ENCODE measurements at places on chromosomes 1 and 21.

DNA sequence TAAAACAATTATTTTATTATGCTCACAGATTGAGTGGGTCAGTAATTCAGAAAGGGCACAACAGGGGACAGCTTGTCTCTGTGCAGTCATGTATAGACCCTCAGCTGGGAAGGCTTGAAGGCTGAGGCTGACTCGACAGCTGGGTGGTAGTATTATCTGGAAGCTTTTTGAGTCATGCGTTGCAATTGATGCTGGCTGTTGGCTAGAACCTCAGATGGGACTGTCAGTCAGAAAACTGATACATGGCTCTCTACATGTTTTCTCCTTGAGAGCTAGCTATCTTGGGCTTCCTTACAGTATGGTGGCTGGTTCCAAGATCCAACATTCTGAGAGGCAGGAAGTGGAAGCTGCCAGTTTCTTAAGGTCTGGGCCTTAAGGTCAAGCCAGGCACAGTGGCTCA, 61.5 kb upstream of the SELENON start:
- DNase-seq, result no peak

GRCh38 chr1:66265796-66266195, 268.2 kb upstream of the SGIP1 start:
- no peak for DNase-seq

DNA sequence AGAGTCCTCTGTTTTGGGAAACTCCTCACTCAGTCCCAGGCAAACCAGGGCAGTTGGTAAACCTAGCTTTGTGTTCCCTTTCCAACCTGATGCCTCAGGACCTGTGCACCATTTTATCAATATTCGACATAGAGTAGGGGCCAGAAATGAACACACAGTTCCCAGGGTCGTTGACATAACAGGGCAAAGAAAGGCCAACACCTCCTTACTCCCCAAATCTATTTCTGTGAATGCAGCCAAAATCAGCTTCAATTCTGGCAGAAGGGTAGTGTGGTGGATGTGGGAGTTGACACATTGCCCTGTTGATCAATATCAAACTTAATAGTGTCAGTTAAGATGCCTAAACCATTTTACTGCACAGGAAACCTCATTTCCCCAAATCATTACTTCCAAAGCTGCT, 104.6 kb upstream of the SPATA6 start:
- no peak for DNase-seq

GRCh38 chr1:118988186-118989005, at the start of gene TBX15:
Gene TBX15 (minus strand): TSS chr1:118988343. CDS start chr1:118987795, 548 bp downstream.
- DNase-seq, result no peak

- DNase-seq, result no peak
Observed at GRCh38 chr1:21198929-21199328, 22.2 kb upstream of the EIF4G3 start.

DNA sequence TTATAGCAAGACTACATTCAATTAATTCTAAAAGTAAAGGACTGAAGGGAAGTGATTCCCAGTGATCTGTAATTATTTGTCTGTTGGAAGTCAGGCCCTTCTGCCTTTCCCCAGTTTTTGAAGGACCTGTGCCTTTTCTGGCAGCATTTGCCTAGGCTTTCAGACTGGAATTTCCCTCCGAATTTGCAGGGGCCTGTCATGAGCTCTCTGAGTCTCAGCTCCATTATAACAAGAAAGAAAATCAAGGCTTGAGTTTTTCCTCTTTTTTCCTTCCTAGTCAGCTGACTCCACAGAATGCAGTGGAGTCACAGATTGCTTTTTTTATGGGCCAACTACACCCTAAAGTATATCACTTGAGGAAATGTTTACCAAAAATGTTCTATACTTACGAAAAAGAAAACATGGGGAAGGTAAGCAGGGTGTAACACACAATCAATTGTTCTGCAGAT, 1.1 kb downstream of the NR5A2 start:
- DNase-seq, result no peak

DNA sequence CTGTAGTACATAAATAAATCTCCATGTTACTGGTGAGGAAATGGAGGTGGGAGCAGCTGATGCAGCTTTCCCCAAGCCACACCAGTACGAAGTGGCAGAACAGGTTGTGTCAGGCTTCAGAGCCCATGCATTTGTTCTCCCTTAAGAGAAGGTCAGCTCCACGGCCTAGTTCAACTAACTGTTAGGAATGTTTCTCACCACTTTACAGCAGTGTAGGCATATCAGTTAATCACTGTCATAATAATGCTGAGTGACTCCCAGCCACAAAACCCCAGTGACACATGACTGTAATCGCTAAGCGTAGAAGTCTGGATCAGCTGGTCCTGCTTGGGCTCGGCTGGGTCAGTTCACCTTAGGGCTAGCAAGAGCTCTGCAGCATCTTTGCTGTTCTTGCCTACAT, 90.4 kb downstream of the VPS26C start:
- DNase-seq, result no peak

DNA sequence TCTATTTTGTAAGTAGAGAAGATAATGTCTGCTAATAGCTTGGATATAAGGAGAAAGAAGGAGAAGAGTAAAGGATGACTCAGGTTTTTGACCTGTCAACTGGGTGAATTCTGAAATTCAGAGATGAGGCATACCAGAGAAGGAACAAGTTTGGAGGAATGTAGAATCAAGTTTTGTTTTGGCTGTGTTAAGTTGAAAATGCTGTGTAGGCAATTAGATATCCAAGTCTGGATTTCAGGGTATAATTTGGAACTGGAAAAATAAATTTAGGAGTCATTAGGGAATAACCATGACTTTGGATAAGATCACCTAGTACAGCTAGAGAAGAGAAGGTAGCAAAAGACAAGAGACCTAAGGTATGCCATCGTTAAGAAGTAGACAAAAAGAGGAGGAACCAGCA, 22.4 kb upstream of the GNG4 start:
- DNase-seq, result no peak

DNA sequence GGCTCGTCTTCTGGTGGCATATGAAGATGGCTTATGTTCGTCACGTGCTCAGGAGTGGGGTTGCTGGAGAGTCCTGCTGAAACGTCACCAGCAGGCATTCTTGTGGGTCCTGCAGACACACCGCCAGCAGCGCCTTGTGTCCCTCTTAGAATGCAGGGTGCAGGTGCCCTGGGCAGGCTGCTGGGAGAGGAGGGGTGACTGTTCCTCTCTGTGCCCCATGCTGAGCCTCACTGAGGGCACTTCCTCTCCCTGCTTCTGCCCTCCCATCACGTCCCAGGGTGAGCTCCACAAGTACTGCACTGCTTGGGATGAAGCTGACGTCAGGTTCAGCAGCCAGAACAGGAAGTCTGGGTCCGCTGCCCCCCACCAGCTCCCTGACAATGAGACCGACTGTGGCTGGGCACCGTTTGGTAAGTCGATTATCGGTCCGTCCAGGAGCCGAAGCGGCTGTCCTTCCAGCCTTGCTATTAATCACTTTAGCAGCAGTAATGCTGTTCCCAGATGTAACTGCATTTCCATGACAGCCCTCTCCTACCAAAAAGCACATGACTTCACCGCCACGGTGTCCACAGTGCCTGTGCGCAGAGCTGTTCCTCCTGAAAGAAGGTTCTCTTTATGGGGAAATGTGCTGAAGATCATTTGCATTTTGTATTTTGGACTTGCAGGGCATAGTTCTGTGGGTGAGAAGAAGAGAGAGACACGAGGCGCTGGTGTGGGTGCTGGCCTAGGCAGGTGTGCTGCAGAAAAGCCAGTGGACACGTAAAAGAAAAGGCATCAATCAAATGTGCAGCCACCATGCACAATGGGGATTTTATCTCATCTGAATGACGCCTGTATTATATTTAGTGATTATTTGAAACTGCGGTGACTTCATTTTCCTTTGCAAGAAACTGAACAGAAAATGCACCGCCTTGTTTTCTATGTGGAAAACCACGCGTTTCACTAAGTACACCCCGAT, 21.0 kb downstream of the SLC37A1 start:
- no peak for DNase-seq

GRCh38 chr1:59298026-59298583, 1.2 kb downstream of the FGGY start:
- DNase-seq, result no peak

DNA sequence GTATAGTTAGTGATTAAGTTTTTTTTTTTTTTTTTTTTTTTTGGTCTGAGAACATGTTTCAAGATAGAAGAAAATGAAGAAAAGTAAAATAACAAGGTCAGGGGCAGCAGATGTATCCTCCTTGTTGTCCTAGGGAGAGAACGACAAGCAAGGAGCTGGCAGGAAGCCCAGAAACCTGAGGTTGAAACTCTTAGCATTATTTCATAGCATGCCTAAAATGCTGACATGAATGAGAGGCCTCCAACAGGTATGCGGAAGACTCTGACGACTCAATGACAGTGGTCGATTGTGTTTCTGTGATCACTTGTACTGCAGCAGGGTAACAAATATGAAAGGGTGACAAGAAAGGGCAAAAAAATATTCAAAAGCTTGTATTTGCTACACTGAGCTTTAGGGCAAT, 415.9 kb downstream of the PLA2G4A start:
- peak; percentile 5 for DNase-seq

GRCh38 chr1:217135569-217135915, 412.3 kb upstream of the ESRRG start:
- DNase-seq, result no peak

- no peak for DNase-seq
Observed at GRCh38 chr1:50471967-50472366, 48.7 kb upstream of the DMRTA2 start.

GRCh38 chr1:11462224-11462923, 16.6 kb upstream of the DISP3 start:
- DNase-seq, result no peak

- no peak for DNase-seq
Observed at GRCh38 chr1:75791022-75791421, 5.0 kb downstream of the RABGGTB start.

DNA sequence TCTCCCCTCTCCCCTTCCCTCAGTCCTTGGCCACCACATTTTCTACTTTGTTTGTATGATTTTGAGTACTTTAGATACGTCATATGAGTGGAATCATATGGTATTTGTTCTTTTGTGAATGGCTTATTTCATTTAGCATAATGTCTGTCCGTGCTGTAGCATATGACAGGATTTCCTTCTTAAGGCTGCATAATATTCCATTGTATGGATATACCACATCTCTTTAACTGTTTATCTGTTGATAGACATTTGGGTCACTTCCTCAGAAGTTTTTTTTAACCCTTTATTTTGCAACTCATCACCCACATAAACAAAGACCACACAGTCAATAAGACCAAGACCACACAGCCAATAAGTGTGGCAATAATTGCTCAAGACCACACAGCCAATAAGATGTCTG, 24.9 kb downstream of the FAM163A start:
- no peak for DNase-seq

GRCh38 chr1:194437135-194437534, 1250.7 kb upstream of the B3GALT2 start:
- no peak for DNase-seq

GRCh38 chr1:211910113-211910884, 79.7 kb upstream of the LPGAT1 start:
- DNase-seq, result no peak

- no peak for DNase-seq
Observed at GRCh38 chr1:52542085-52542688, 10.7 kb downstream of the TUT4 start.

- DNase-seq, result peak; percentile 67
Observed at GRCh38 chr1:29271724-29272123, 35.4 kb downstream of the PTPRU start.

- no peak for DNase-seq
Observed at GRCh38 chr1:28860332-28861073, 48.5 kb downstream of the OPRD1 start.

GRCh38 chr1:206100226-206100815, 16.9 kb downstream of the AVPR1B start:
- no peak for DNase-seq

DNA sequence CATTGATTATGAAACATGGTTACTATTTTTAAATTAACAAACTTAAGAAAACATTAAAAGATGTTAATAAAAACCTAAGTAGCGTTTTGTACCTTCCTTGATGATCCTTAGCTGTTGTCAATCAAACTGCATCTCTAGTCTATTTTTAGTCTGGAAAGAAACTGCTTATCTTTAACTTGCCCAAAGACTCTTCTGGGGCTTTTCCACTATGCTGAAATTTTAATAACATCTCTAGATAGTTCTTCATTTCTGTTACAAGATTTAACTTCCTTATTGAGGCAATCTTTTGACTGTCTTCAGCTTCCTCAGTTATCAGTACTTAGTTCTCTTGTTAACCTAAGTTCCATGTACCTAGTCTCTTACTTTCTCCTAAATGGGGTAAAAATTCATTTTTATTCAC, 135.9 kb upstream of the HMCN1 start:
- DNase-seq, result no peak

GRCh38 chr21:29638138-29638537, 301.7 kb downstream of the GRIK1 start:
- no peak for DNase-seq

- no peak for DNase-seq
Observed at GRCh38 chr1:69914976-69915765, 290.2 kb downstream of the LRRC40 start.

- no peak for DNase-seq
Observed at GRCh38 chr1:9368356-9368755, 75.7 kb downstream of the SPSB1 start.

- no peak for DNase-seq
Observed at GRCh38 chr1:44225761-44226160, 12.5 kb downstream of the DMAP1 start.

- DNase-seq, result no peak
Observed at GRCh38 chr1:187267827-187268226, 439.1 kb downstream of the PLA2G4A start.

GRCh38 chr21:43349644-43350043, 77.3 kb downstream of the SIK1 start:
- no peak for DNase-seq

- DNase-seq, result no peak
Observed at GRCh38 chr1:77220687-77221463, 1.6 kb upstream of the PIGK start.

DNA sequence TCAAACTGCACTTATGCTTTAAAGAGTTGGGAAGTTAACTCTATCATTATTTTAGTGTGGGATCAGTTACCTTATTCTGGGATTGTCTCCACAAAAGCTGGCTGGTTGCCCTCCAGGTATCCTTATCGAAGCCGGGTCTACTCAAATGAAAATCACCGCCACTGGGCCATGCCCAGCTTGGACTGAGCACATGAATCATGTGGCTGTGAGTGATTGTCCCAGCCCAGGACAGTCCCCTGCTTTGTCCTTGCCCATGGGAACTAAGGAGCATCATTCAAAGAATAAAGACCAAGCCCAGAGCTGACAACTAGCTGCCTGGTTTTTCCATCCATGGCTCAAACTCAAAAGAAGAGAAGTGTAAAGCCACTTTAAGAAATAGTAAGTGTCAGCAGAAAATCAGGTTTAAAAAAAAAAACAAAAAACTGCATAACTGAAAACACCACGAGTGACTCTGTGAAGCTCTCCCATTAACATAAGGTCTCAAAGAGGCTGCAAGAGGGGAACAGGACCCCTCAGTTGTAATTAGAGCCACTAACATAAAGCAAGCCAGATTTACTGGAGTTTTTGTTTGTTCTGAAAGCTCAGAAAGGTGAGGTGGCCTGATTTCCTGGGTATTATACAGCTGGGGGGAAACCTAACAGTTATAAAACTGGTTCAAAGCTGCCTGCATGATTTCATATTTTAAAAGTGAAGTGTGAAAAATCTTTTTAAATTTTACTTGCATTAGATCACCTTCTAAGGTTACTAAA, 91.5 kb downstream of the KIF14 start:
- DNase-seq, result no peak

All from HTR-8/SVneo (cell line).